Naive thymus-derived CD4-positive, alpha-beta T cell (primary cell): ENCODE measurements at places on chromosomes 13 and 19. TPM values are rescaled to one million over a fixed set of nuclear protein-coding genes. Genes with fewer than 3 reads are reported as not detected.

- no peaks in the 10 kb centered on the region for H3K27me3 ChIP-seq
- peak overlapping the region; percentile 63 for H3K27ac ChIP-seq
- H3K36me3 ChIP-seq, result no peaks in the 10 kb centered on the region
- H3K4me3 ChIP-seq, result peak overlapping the region; percentile 55
These were observed 479.1 kb downstream of the FOXO1 start for GRCh38 chr13:40187324-40187795.

- H3K27ac ChIP-seq, result no peak overlapping the region
- H3K4me1 ChIP-seq, result no peaks in the 10 kb centered on the region
- H3K4me3 ChIP-seq, result no peak overlapping the region
- H3K27me3 ChIP-seq, result no peaks in the 10 kb centered on the region
- H3K36me3 ChIP-seq, result no peaks in the 10 kb centered on the region
- no peak for DNase-seq
These were observed 251.4 kb downstream of the RGCC start for GRCh38 chr13:41708713-41709112.

DNA sequence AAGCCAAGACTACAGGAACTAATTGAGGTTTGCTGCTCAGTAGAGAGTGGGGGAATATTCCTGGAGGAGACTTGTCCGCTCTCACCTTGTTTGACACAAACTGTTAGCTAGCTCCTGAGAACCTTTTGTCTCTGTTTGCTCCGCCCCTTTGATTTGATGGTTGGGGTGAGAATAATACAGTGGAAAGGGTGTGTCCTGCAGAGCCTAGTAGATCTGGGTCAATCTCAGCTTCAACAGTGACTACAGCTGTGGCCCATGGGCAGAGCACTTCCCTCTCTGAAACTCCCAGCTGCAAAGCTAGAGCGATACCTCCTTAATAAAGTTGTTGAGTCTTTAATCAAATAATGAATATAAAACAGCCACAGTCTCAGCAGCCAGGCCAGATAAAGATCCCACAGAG is 576.7 kb downstream of the DIAPH3 start:
- no peaks in the 10 kb centered on the region for H3K27me3 ChIP-seq
- H3K36me3 ChIP-seq, result no peaks in the 10 kb centered on the region
- no peak overlapping the region for H3K4me3 ChIP-seq
- H3K27ac ChIP-seq, result no peak overlapping the region
- no peaks in the 10 kb centered on the region for H3K4me1 ChIP-seq
- no peak for DNase-seq

GRCh38 chr13:81990652-81991051 is 1649.7 kb upstream of the SPRY2 start:
- no peak overlapping the region for H3K27ac ChIP-seq
- no peaks in the 10 kb centered on the region for H3K27me3 ChIP-seq
- no peaks in the 10 kb centered on the region for H3K4me1 ChIP-seq
- H3K4me3 ChIP-seq, result no peak overlapping the region
- no peak for DNase-seq

Gene SOX1
- not detected for polyA plus RNA-seq

DNA sequence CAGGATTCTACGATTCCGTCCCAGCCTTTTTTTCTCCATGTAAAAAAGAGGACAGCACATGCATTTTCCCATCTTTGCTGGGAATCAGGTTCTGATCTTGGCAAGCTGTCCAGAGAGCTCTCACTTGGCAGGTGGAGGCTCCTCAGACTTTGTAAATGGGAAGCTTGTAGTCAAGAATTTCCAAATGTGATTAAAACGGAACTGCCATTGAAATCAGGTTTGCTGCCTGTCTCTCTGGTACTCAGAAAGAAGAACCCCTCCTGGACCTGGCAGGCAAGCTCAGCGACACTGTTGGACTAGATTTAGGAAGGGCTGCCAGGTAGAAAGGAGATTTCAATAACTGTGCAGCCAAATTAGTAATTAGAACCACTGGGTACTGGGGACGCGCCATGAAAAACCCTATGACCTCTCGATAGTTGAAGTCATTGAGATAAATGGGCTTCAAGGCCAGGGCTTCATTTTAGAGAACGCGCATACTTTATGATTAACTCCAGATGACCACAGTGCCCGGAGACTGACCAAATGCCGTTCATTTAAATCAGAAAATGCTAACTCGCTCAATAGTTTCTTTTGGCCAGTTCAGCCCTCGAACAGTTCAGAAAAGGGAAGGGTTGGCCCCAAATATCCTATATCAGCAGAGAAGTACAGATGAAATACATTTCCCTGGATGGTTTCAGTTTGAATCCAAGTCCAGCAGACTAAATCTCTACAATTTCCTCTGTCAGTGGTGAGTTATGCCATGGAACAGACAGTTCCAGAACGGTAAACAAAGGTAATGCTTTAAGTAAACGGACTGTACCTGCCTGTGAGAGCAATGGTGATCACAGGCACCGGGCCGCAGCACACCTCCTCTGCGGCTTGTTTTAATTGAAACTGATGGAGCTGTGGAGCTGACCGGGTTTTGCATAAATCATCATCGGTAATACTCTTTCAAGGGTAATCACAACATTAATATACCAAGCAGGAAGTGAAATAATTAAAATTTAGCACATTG is 517.4 kb downstream of the RFC3 start:
- H3K4me3 ChIP-seq, result no peak overlapping the region
- DNase-seq, result no peak
- no peaks in the 10 kb centered on the region for H3K36me3 ChIP-seq
- H3K27ac ChIP-seq, result no peak overlapping the region

DNA sequence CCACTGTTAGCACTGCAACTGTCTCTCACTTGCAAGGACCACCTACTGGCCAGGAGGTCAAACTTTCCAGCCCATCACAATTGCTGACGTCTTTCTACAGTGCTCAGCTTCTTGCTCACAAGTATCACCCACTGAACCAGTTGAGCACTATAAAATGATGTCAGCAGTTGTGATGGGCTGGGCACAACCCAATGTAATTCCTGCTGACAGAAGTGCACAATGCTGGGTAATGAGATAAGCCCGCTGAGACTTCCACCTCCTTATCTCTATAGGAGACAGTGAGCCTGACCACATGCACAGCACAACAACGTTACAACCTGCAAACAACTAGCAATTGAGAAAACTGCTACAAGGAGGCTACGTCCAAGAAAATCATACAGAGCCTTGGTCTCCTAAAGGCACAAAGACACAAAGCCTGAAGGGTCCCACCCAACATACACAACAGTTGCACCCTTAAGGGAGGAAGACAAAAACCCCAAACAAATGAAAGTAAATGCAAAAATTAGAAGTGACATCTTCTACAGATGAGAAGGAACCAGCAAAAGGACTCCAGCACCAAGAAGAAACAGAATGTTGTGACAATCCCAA is 273.2 kb downstream of the LIG4 start:
- no peaks in the 10 kb centered on the region for H3K27me3 ChIP-seq
- no peaks in the 10 kb centered on the region for H3K4me1 ChIP-seq
